MG63 (cell line): ENCODE measurements at places on chromosomes 1 and 21.

DNA sequence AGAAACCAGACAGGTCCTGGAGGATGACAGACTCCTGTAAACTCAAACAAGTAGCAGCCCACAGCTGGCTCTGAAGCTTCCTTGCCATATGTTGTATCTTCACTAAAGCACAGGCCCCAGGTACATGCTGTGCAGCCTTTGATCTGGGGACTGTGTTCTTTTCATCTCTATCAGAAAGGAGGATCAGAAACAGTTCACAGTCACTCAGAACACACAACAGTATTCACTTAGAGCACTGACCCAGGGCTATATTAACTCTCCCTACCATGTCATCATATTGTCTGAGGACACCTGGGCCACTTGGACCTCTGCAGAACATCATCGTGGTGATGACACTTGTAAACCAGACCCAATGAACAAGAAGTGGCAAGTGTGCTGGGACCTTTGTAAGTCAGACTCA, 222.0 kb downstream of the SETD4 start:
- no peak for DNase-seq

DNA sequence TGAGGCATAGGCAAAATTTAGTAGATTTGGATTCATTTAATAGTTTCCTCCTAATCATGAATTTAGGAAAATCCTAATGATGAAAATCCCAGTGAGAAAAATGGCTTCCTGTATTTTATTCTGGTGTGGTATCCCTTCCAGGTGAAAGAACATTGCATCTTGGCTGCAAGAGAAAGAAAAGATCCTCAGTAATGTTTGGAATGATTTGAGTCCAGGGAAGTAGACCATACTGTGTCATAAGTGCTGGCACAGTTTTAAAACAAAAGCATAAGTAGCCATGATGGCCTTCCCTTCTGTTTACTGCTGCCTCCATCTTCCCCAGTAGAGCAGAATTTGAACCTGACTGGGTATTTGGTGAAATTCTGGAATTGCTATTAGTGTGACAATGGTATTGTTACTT, 52.8 kb downstream of the CACHD1 start:
- DNase-seq = no peak

DNA sequence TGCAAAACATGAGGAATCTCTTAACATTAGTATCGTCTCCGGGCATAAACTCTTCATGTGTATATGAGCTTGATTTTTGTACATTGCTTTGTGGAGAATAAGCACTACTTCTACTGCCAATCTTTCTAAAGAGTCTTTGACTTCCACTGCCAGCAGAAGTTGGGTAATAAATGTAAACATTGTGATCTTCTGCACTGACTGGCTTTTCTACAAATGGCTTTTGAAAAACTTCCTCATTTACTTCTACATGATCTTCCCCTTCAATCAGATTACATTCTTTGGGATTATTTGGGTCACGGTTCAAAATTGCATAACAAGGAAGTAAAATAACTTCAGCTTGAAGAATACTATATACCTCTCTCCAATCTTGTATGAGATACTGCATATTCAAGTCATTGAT, 30.4 kb upstream of the SLC44A5 start:
- no peak for DNase-seq

GRCh38 chr1:235078480-235079381, 49.9 kb downstream of the TOMM20 start:
- DNase-seq = no peak

- DNase-seq = peak; percentile 30
These were observed 1.6 kb upstream of the PIGK start for GRCh38 chr1:77220687-77221463.

- no peak for DNase-seq
These were observed 42.2 kb downstream of the SLC37A1 start for GRCh38 chr21:42555756-42556438.

DNA sequence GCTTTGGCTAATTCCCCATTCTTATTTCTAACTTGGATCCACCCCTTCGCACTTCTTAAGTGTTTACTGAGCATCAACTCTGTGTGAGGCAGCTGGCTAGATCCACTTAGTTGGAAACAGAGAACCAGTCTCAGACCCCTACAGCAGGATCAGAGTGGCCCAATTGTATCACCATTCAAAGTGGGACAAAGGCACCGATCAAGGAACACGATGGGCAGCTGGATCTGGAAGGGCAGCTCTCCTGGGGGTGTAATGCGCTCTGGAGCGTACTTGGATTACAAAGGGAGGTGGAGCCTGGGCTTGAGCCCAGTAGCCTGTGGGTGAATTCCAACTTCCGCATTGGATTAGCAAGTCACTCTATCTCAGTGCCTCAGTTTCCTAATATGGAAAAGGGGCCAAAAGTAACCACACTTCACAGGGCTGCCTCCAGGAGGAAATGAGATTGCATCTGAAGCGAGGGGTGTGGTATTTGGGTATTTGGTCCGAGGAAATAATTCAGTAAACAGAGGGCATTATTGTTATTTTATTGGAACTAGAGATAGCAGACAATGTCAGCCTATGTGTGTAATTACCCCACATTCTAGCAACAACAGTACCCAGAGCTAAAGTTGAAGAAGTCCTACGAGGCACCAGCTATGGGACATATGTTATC, 11.9 kb downstream of the ECE1 start:
- no peak for DNase-seq

DNA sequence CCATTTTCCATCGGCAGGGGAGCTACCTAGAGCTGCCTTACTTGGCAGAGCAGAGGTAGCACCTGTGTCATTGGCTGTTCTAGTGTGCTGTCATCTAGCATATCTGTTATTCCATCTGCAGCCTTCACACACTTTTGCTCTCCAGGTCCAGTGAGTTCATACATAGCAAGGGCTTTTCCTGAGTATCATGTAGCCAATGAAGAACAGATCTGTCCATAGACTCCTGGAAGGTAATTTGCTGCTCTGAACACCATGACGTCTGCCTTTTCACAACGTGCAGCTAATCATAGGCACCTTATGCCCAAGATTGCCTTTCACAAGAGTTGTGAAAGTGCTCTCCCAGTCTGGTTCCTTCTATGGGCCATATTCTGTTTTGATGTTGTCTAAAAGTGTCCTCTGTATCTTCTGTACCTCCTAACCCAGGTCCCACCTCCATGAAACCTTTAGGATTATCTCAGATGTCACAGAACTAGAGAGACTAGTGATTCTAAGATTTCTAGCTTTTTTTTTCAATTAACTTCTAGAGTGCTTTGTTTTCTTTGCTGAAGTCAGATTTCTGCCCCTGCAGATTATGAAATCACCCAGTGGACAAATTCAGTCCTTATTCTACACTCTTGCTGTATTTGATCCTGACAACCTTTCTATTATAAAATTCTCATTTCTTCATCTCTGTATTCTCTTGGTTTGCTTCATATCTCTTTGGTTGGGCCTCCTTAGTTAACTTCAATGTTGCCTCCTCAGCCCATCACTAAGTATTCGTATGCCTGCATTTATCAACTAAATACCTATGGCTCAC, 134.8 kb downstream of the PBX1 start:
- DNase-seq = no peak

DNA sequence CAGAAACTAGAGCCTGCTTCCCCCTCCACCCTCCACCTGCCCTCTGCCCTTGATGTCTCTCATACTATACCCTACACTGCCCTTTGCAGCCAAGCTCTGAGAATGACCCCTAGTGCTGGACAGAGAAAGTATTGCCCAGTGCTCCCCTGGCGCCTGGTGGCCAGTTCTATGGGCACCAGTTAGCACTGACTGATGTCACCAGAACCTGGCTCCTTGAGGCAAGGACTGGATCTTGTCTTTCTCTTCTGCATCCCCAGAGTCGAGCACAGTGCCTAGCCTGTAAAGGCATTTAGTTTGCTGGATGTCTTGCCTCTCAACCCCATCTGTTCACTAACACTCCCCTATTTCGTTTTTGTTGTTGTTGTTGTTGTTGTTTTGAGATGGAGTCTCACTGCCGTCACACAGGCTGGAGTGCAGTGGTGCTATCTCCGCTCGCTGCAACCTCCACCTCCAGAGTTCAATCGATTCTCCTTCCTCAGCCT, 5.9 kb downstream of the PHLDA3 start:
- DNase-seq = peak; percentile 78

DNA sequence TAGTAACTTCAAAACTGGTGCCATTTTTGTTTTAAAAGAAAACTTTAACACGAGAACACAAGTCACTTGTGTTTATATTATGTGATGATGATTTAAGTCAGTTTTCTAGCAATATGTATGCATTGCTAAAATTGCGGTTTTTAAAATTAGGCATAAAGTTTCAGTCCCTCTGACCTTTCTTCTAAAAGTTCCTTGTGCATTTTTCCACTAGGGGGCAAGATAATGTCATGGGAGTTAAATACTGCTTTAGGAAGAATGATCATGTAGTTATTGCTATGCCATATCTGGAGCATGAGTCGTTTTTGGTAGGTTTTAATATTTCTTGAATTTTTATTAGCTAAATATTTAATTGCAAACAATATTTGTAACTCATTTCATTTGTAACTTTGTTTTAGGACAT, 10.7 kb downstream of the CDC7 start:
- DNase-seq = no peak
